ENCODE measurements at places on chromosomes 5 and 9. TPM values are rescaled to one million over a fixed set of nuclear protein-coding genes. Genes with fewer than 3 reads are reported as not detected.
A peak's percentile ranks its signal among the peaks of the same experiment; 100 is the strongest.

DNA sequence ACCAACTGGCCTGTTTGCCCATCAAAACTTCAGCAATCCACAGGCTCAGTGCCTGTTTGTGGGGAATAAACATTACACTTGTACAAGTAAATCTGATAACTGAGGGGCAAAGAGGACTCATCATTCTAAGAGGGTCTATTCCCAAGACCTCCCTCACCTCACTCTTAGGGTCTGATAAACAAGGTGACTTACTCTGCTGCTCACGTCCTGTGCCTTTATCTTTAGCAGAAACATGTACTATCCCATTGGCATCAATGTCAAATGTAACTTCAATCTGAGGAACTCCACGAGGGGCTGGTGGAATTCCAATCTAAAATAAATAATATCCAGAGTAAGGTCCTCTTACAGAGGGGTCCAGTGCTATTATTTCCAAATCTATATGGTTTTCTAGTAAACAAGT, 14.6 kb upstream of the ETF1 start:
- DNase-seq, result no peak

Gene C5orf58
- not detected for total RNA-seq

- DNase-seq, result no peak
These were observed 72.2 kb downstream of the PRDM9 start for GRCh38 chr5:23579566-23579965.

Gene PLPP7
- total RNA-seq, result 14.0 TPM

Gene SPINK13
- total RNA-seq, result not detected

Gene RALGPS1
- total RNA-seq, result 15.3 TPM

DNA sequence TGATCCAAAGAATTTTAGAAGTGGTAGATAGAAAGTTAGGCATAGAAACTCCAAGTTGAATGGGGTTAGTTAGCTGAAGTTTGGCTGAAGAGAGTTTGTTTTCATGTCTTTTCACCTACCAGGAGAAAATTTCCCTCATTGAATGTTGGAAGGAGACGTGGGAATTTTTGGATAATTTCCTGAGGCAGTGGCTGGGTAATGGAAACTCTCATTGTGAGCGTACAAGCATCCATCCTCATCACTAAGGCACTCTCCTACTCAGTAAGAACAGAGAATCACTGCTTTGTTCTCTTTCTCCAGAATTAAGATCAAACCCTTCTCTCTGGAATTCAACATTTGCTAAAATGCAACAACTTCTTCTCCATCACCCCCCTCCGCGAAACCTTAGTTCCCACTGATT, 179.7 kb downstream of the PALM2AKAP2 start:
- no peak for DNase-seq

DNA sequence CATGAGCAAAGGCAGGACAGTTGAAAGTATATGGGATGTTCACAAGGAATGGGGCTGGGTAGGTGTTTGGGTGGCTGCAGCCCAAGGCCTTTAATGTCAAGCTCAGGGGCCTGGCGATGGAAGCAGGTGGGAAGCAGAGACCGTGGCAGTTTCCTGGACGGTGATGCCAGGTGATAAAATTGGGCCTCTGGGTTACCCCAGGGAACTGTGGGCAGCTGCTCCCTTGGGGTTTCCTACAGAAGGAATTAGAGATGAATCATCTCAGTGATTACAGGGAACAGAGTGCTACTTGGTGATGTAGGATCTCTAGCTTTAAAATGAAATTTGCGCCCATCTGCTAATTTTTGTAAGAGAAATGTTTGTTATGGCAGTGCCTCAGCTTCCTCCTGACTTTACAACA, 39.2 kb downstream of the TSTD2 start:
- DNase-seq, result no peak

- DNase-seq, result no peak
These were observed 286.1 kb downstream of the ARHGAP26 start for GRCh38 chr5:143056339-143056704.

- no peak for DNase-seq
These were observed 196.2 kb downstream of the AOPEP start for GRCh38 chr9:94922691-94923107.

Gene GLRA1
- total RNA-seq, result not detected

GRCh38 chr9:16262477-16263261, 607.8 kb downstream of the BNC2 start:
- no peak for DNase-seq

GRCh38 chr9:104993291-104993963, 65.5 kb upstream of the ABCA1 start:
- DNase-seq, result no peak

- no peak for DNase-seq
These were observed 208.8 kb downstream of the MELK start for GRCh38 chr9:36781533-36781932.

GRCh38 chr5:153439130-153439529, 51.3 kb upstream of the GRIA1 start:
- no peak for DNase-seq

- DNase-seq, result no peak
These were observed 2.7 kb upstream of the CXXC5 start for GRCh38 chr5:139645430-139645871.

Gene LRRC14B
- not detected for total RNA-seq

Gene ARL14EPL
- not detected for total RNA-seq

DNA sequence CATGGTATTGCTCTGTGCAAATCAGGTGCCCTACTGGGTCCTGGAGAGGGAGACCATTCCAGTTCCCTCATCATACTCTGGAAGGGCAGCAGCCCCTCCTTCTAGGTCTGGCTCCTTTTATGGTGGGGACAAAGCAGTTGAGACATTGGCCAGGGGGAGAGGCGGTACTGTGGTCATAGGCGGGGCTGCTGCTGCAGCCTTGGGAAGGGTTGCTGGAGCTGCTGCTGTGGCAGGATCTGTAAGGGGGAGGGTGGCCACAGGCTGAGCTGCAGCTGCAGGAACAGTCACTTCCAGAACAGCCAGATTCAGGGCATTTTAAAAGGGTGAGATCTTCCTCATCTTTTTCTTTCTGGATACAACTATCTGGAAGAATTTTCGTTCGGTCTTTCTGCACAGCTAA, 233.0 kb upstream of the SGCD start:
- DNase-seq, result no peak

GRCh38 chr5:128587275-128587674, 49.2 kb upstream of the FBN2 start:
- no peak for DNase-seq

Gene CCNO
- not detected for total RNA-seq

- DNase-seq, result no peak
These were observed 28.9 kb downstream of the PRDM6 start for GRCh38 chr5:123117989-123118388.

DNA sequence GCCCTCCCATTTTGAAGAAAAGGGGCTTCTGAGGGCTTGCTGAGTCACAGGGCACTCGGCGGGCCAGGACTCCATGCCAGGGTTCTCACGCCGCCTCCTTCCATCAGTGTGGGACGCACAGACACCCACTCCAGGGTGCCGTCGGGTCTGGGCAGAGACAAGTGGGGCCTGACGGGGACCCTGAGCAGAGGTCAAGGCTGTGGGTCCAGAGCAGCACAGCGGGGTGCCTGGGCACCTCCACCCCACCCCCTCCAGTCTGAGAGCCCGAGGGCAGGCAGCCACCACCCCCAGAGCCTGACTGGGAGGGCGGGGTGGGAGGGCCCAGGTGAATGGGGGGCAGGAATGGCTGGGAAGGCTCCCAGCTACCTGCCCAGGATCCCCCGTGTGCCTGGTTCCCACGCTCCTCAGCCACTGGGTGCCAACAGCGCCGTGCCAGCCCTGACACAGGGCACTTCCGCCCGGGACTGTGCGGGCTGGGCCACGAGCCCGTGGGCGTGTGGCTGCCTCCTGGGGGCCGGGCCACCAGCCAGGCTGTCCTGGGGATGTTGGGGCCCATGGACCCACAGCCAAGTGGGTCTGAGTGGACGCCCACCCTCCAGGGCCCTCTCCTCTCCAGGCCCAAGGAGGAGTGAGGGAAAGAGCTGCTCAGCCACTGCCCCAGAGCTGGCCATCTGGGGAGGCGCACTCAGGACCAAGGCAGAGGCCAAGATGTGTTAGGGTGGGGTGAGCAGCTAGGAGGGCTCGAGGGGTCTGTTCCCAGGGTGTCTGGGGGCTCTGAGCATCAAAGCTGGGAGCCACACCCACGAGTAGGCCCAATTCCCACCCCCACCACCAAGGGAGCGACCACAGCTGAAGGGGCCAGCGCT, 10.1 kb upstream of the NRARP start:
- peak; percentile 12 for DNase-seq

Gene MSX2
- 1.2 TPM for total RNA-seq

Gene SCGB3A2
- total RNA-seq, result not detected

DNA sequence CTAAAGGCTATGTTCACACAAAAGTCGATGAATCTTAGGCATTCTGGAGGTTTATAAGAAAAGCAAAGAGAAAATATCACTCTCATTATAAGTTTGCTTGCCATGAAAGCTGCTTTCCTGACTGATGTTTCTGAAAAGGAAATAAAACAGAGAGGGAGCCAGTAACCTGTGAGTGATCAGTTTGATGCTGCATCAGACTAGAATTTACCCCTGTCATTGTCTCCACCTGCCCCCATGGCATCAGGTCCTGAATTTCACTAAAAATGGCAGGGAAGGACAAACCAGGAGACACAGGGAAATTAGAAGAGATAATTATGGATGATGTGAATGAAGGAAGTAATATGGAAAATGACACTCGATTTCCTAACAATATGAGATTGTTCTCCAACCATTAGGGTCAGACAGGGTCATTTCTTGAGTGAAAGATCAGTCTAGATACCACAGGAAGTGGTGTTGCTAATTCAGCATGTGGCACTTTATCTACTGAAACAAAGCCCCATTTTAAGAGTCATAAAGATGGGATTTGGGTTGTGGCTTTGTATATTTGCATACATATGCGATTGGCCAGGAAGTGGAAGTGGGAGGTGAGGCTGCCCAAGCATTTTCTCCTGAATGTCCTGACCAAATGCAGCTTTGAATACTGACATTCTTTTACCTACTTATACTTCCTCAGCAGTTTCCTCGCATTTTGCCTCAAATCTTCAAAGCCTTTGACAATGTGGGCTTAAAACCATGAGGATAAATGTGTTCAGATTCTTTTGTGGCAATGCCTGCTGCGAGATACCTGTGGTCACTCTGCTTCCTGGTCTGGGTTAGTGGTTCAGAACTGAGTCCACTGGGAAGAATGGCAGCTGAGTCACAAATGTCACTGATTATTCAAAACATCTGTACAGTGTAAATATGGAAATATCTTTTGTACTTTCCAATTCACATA, 29.7 kb downstream of the MEGF10 start:
- DNase-seq, result no peak

All from omental fat pad (tissue), 4 donors.